Vagina (tissue), 2 donors: ENCODE measurements at places on chromosomes 16 and 17.

- DNase-seq = no peak
Observed at GRCh38 chr16:68472581-68472980, 24.3 kb upstream of the SMPD3 start.

DNA sequence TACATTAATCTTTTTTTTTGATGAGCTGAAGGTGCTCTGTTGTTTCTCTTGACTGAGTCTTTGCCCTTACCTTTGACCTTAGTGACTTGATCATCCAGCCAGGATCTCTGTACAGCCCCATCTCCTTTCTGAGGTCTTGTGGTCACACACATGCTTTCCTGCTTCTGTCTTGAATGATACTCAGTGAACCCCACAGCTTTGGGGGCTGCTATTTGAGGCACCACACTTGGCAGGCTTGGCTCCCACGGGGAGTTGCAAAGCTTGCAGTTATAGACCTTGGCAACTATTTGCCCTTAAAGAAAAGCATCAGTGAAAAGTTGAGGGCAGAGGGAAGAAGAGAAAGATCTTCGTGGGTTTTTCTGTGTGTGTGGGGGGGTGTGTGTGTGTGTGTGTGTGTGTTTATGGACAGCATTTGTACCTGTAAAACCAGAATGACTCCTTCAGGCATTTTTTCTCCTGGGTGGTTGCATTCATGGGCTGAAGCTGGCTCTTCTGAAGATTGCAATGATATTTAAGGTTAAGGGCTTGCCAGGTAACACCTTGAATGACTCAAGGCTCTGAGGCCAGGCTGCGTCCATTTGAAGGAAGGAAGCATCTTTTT lies 101.6 kb downstream of the MSI2 start:
- DNase-seq = no peak

DNA sequence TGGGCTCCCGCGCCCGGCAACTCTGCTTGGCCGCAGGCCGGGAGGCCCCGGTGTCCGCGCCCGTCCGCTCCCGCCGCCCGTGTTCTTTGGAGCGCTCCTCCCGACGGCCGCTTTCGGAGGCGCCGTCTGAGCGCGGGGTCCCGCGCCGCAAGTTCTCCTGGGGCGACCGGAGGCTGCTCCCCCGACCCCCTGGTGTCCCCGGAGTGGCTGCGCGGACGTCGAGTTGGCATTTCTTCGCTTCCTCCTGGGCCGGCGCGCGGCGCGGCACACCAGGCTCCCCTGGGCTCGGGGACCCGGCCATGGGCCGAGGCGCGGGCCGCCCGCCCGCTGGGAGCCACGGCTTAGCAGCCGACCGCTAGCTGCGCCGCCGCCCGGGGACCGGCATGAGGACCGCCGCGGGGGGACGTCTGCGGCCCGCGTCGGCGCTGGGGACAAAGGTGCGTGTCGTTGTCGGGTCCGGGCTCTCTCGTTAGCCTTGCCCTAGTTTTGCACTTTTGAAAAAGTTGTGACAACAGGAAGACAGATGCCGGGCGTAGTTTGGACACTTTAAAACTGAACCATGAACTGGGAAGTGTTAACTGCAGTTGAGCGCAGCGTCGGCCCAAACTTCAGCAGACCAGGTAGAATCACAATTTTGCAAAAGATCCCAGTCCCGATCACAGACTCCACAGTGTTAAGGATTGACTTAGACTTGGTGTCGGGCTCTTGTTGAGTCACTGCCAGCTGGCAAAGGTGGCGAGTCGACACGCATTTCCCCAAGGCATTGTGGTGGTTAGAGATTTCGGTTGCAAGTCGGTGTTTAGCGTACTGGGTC lies 700 bp downstream of the UBN1 start:
- no peak for DNase-seq

DNA sequence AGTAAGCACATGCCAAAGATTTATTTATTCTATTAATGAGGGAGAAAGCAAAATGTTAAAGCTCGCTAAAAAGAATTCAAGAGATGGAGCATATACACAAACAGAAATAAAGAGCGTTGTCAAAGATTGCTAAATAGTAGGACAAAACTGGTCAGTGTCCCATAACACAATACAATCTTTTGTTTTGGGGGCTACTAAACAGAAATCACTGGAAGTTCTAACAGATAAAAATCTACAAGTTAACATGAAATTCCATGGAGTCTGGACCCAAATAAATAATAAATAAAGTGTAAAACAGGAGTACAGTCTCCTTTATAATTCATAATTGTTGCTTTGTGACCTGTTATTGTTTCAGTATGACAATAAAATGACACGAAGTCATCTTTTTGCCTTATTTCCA lies 115.2 kb upstream of the CNTNAP4 start:
- DNase-seq = no peak

DNA sequence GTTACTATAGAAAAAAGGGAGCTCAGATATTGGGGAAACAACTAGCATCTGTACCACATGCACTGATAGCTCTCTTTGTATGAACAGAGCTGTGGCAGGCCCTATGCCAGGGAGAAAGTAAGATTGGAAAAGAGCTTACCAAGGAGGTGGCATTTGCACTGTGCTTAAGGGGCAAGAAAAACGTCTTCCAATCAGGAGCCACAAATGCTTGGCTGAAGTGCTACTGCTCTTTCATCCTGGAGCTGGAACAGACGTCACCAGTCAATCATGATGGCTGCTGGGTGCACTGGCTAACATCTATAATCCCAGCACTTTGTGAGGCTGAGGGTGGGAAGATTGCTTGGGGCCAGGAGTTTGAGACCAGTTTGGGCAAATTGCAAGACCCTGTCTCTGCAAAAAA lies 218.5 kb downstream of the SEC14L1 start:
- DNase-seq = peak; percentile 72

DNA sequence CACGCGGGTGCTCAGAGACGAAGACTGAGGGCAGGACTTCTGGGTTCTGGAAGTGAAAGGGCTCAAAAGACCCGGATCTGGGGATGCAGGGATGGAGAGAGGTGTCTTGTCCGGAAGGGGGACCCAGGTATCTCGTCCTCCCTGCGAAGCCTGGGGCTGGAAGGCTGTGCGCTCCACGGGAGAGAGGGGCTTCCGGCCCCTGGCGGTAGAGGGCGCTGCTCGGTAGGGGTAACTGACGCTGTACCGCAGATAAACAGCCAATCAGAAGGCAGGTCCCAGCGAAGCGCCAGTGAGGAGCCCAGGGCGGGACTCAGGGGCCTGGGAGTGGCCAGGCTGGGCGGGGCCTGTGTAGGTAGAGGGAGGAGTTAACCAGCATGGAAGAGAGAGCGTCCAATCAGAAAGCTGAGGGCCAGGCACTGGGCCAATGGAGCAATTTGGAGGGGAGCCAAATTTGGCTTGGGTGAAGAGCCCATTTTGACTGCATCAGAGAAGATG lies 804 bp downstream of the TGFB1I1 start:
- no peak for DNase-seq

DNA sequence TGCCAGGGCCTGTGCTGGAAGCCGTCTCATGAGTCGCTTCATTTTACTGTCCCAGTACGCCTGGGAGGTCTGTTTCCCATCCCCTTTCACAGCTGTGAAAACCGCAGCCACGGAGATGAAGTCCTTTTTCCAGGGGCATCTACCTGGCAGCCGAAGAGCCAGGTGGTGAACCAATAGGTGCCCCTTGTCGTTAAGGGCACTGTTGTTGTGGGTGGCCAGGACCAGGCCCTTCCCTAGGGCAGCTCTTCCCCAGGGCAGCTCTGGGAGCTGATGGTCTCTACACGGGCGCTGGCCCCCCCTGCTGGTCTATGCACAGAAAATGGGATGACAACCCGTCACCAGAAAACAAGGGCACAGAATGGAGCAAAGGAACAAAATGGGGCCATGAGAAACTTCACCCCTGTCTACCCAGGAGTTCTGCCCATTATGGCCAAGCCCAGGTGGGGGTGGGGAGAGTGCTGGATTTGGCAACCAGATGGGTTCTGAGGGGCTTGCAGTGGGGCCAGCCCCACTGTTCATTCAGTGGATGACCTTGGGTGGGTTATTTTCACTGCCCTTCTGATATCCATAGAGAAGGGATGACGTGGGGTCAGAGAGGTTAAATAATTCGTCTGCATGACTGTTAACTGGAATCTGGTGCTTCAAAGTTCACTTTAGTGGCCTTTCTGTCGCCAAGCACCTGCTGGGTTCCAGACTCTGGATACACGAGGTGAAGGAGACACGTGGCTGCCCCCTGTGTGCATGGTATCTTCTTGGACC lies 11.5 kb downstream of the RMI2 start:
- DNase-seq = no peak

DNA sequence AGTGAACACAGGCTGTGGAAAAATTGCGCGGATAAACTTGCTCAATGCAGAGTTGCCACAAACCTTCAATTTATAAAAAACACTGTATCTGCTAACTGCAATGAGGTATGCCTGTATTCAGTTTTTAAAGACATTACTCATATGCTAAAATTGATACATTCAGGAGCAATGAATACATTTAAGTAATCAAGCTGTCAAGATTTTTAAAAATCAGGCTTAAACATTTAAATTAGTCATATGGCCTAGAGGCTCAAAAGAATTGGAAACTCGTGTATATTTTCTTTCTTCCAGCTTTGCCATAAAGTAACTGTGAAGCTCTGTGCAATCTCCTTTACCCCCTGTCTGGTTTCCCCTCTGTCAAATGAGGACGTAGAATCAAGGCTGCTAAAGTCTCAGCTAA lies 4.1 kb downstream of the SYNRG start:
- no peak for DNase-seq

DNA sequence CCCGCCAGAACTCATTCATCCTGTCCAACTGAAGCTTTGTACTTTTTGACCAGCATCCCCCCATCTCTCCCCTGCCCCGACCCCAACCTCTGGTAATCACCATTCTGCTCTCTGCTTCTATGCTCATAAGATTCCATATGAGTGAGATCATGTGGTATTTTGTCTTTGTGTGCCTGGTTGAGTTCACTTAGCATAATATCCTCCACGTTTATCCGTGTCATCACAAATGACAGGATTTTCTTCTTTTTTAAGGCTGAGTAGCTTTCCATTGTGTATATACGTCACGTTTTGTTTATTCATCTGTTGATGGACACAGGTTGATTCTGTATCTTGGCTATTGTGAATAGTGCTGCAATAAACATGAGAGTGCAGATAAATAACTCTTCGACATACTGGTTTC lies 278.9 kb downstream of the SNX29 start:
- DNase-seq = no peak

- DNase-seq = no peak
Observed at GRCh38 chr16:66878067-66878466, 2.2 kb upstream of the PDP2 start.

GRCh38 chr16:24589997-24590396 lies 50.6 kb downstream of the RBBP6 start:
- no peak for DNase-seq

DNA sequence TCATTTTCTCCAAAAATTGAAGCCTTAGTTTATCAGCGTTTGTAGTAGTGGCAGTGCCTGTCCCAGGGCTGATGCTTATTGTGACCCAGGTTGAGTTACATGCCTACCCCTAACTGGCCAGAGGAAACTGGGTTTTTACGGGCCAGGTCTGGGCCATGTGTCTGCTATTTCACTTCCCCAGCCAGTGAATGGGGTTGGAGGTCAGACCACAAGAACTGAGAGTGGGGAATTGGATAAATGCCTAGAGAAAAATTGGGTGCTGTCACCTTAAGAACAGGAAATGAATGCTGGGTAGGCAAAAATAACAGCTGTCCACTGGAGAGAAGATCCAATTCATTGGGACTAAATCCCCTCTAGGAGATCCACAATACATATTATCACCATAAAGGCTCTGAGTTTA lies 5.2 kb downstream of the ADPRM start:
- DNase-seq = no peak

DNA sequence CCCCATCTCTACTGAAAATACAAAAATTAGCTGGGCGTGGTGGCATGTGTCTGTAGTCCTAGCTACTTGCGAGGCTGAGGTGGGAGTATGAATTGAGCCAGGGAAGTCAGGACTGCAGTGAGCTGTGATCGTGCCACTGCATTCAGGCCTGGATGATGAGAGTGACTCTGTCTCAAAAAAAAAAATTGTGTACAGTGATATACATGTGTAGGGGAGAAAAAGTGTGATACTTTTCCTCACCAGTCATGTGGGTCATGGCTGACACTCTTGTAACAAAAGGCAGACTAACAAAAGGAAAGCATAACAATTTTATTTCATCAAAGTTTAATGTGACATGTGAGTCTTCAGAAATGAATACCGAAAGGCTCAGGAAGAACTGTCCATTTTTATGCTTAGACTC lies 2.0 kb upstream of the ABCC12 start:
- DNase-seq = no peak

- no peak for DNase-seq
Observed at GRCh38 chr16:14495213-14496046, 134.6 kb downstream of the PARN start.
